ENCODE measurements at places on chromosomes 1 and 21.

DNA sequence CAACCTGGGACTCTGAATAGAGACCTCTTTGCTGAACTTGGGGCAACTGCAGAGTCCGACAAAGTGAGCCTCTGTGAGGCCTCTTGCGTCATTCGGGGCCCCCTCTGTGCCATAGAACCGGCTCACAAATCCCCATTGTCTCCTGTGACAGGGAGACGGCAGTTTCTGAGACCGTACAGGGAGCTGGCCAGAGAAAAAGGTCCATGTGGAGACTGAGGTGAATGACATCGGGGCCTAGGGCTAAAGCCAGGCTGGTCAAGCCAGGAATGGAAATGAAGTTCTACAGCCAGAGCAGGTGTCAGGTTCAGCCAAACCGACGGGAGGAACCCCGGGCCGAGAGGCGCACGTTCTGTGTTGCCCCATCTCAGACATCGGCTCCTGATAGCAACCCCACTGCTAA, 37.1 kb upstream of the TRIM67 start:
- DNase-seq: no peak

- no peak for DNase-seq
These were observed 71.5 kb downstream of the SIK1 start for GRCh38 chr21:43355266-43355924.

GRCh38 chr21:44892536-44893277, 19.2 kb upstream of the PTTG1IP start:
- peak; percentile 91 for DNase-seq

DNA sequence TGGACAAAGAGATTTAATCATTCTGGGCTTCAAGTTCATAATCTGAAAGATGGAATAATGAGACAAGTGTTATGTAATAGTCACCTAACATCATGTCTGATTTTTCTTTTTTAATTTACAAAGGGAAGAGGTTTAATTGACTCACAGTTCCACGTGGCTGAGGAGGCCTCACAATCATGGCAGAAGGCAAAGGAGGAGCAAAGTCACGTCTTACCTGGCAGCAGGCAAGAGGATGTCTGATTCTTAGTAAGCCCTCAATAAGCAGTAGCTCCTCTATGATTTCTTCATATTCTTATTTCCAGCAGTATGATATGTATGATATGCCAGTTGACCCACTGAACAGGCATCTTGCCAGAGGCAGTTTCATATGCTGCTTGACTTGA, 152.7 kb downstream of the S1PR1 start:
- no peak for DNase-seq

- no peak for DNase-seq
These were observed 120.6 kb downstream of the FCRL5 start for GRCh38 chr1:157431751-157432150.

DNA sequence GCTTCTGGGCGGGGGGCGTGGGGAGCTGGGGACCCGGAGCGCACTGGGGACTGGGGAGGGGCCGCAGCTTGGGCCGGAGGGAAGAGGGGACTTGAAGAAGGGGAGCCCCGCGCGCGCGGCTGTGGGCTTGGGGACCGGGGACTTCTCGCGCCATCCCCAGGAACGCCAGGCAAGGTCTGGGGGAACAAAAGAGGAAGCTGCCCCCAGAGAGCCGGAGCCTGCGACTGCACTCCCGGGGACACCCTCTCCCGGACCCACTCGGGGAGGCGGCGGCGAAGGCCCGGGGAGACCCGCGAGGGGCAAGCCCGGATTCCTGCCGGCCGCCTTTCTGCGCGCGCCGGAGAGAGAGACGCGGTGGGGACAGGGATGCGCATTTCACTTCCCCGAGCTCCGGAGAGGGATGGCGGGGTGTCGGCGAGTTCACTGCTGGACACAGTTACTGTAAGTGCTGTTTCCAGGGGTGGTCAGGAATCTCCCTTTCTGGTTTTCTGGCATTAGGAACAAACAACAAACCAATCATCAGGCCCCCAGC, 732 bp downstream of the ABCG1 start:
- DNase-seq: no peak

DNA sequence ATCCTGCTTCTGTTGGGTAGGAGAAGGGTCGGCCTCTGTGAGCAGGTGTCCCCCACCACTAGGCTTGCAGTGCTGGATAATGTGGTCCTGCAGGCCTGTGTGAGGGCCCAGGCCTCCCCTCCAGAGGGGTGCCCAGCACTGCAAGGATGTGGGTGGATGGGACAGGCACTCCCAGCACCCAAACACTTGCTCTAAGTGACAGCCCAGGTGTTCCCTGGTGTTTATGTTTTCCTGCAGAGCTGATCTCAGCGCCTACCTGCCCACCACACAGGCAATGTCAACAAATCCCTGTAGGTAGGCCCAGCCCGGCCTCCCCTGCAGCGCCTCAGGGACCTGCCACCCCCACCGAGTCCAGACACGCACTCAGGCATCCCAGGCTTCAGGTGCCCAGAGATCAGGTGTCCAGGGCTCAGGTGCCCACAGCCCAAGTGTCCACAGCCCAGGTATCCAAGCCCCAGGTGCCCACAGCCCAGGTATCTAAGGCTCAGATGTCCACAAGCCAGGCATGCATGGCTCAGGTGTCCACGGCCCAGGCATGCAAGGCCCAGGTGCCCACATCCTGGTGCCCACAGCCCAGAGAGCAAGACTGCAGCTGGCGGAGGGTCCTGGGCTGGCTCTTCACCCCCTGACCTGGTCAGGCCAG, 59.2 kb downstream of the WNT9A start:
- DNase-seq: no peak

GRCh38 chr1:37137601-37138000, 103.3 kb upstream of the GRIK3 start:
- DNase-seq: no peak

GRCh38 chr21:28550057-28550825, 442.4 kb downstream of the LTN1 start:
- no peak for DNase-seq
